ENCODE measurements at places on chromosomes 7 and 10.

DNA sequence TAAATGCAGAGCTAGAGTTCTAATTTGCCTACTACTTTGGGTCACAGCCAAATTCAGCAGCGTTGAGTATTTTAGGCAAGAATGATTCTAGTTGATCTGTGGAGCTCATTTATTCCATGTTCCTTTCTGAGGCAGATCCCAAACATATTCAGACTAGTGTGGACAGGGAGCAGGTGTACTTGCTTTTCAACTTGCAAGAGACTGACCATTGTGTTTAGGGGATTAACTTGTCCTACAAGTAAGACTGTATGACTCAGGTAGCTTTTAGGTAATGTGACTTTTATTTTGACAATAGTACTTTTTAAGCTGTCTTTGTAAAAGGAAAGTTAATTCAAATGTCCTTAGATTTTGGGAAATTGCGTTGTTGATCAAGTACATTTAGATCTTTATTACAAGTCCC lies 285.5 kb downstream of the TWIST1 start:
- DNase-seq: no peak

DNA sequence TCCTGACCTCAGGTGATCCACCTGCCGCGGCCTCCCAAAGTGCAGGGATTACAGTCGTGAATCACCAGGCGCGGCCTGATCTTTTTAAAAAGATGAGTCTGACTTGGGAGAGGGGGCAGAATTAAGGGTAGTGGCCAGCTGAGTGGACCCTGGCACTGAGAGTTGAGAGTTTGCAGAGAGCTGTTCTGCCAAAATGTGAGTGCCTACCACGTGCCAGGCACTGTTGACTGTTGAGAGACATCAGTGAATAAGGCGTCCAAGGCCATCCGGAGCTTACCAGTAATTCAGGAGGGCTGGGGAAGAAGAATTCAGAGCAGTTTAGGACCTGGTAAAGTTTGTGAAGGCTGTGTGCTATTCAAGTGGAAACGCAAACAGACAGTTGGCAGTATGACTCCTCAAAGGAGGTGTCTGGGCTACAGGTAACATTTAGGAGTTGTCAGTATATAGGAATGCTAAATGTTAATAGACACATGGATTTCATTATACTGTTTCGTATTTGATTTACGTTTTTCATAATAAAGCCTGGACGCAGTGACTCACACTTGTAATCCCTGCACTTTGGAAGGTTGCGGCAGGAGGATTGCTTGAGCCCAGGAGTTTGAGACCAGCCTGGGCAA lies 1.5 kb downstream of the NIPSNAP2 start:
- DNase-seq: no peak

DNA sequence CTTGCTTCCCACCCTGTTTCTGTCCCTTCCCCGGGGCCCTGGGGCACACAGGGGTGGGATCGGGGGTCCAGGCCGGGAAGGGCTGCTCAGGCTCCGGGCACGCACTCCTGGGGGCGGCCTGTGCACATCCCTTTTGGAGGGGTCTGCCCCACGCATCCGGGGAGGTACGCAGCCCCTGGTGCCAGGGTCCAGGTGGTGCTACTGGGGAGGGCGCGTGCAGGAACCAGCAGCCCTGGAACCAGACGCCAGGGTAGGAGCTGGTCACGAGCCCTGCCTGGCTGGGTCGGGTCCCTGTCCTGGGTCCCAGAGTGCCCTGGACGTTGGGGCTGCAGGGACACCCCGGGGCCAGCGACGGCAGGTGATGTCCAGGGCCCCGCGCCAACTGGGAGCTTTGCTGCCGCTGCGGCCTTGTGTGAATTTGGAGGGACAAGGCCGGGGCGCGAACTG lies 53.4 kb downstream of the GLRX3 start:
- DNase-seq: no peak

DNA sequence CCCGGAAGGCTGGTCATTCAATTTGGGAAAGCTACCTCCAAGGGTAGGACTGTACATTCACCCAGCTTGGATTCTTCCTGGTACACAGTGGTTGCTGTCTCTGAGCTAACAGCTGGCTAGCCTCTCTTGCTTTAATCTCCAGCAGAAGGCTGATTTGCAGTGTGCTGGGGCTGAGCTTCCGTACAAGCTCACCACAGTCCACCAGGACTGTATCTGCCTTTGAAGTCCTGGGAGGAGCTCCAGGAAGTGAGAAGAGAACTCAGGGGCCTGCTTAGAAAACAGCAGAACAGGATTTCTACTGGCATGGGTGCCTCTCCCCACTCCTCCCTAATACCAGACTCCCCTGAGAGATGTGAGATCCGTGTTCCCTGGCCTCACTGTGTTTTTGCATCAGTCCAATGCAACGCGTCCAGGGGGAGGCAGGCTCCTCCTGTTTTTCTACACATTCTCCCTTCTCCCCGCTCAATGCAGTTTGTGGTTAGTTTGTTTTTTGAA lies 6.6 kb downstream of the AFAP1L2 start:
- peak; percentile 41 for DNase-seq

DNA sequence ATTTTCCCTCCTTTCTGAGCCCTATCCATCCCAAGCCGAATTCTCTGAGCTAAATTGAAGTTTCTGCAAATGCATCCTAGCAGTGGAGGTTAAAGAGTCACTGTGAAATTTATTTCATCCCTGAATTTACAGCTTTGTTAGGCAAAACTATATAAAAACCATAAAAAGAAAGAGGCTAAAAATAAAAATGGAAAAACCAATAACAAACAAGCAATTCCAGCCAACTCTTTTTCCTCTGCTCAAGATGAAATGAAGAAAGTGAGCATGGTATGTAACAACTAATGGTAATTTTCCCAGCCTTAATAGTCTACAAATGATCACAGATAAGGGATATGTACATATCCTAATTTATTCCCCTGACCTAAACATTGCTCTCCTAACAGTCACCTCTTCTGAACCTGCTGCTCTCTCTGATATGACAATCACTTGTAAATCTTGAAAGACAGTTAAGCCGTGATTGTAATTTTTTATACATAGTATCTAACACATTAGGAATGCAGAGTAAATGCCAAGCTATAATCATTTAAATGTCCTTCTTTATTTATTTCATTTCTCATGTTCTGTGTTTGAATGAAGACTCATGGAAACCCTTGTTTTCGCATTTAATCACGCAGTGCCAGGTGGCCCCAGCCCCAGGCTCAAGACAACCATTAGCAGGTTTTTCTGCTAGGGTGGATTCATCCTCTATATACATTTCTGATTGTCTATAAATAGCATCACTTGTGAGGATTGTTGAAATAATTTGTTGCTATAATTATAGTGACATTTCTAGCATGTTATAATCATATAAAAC lies 48.6 kb upstream of the NRP1 start:
- DNase-seq: no peak

DNA sequence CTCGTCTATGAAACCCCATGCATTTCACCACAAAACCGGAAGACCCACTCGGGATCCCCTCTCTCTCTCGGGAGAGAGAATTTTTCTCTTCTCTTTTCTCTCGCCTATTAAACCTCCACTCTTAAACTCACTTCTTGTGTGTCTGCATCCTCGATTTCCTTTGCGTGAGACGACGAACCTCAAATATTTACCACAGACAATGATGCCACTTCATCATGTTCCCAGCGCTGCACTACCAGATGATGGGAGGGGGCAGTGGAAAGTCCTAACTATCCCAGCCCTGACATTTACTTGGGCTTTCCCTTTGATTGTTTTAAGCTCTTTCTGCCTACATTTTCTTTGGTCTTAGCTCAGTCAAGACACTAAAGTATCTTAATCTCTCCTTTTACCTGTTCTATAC lies 906.7 kb downstream of the GRID1 start:
- DNase-seq: no peak

- DNase-seq: no peak
These were observed 36.8 kb upstream of the ANK3 start for GRCh38 chr10:60426425-60426824.

DNA sequence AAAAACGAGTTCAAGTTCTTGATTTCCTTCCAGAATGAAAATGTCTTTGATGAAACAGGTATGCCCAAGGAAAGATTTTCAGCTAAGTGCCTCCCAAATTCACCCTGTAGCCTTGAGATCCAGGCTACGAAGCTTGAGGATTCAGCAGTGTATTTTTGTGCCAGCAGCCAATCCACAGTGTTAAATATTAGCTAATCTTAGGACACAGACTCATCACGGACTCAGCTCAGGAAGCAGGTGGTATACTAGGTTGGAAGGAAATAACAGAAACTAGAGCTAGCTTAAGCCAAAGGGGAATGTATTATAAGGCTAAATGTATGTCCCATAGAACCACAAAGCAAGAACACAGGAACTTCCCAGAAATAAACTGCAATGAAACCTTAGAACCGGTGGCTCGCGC lies 151.0 kb upstream of the PRSS1 start:
- no peak for DNase-seq

DNA sequence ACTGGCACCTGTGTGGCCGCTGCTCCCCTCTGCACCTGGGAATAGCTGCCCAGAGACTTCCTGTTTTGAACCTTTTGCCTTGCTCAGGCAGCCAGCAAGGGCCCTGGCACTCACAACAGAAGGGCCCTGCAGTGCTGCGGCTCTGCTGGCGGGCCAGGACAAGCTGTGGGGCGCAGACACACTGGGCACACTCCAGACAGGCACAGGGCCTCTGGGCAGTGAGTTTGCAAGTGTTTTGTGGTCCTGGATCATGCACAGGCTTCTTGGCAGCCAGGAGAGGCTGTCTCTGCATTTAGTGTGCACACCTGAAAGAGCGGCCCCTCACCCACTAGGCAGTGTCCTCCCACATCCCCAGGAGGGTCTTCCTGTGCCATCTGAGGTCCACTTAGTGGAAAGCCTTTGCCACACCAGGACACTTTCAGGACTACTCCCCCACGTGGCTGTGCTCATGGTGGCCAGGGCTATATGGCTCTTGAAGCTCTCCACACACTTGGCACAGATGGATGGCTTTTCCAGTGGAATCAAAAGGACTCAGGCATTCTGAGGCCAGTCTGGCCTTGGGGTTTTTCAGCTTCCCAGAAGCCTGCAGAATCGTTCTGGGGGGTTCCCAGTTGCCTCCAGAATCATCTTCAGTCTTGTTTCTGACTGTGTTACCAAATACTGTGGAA lies 5.0 kb upstream of the ATP6V0E2 start:
- DNase-seq: no peak

- no peak for DNase-seq
These were observed 228.1 kb downstream of the KIF20B start for GRCh38 chr10:89929282-89930026.

DNA sequence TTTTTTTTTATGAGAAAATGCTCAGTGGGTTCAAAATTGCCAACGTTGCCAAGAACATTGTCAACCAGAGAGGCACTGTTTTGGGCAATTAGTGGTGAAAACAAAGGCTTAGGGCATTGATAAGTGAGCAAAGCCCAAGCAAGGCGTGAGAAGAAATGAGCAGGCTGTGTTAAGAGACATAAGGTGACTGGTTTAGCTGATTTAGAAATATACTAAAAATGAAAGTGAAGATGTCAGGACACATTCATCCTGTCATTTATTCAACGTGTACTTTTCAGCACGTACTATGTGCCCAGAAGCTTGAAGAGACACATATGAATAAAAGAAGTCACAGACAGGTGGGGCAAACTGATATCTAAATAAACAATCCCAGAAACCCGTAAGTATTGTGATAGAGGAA lies 31.8 kb downstream of the AOAH start:
- no peak for DNase-seq

GRCh38 chr10:79159141-79159651 lies 90.4 kb downstream of the ZMIZ1 start:
- no peak for DNase-seq

- no peak for DNase-seq
These were observed 126.2 kb downstream of the CCNY start for GRCh38 chr10:35462491-35462934.

DNA sequence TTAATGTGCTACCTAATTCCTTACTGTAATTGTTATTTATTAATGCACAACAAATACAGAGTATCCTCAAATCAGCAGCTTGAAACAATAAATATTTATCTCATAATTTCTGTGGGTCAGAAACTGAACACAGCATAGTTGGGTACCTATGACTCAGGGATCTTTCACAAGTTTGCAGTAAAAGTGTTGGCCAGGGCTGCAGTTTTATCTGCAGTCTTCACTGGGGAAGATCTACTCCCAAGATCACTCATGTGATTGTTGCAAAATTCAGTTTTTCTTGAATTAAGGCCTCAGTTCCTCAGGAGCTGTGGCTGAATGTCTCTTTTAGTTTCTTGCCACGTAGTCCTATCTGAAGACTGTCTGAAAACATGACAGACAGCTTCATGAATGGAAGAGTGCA lies 237.8 kb downstream of the ZWINT start:
- no peak for DNase-seq

DNA sequence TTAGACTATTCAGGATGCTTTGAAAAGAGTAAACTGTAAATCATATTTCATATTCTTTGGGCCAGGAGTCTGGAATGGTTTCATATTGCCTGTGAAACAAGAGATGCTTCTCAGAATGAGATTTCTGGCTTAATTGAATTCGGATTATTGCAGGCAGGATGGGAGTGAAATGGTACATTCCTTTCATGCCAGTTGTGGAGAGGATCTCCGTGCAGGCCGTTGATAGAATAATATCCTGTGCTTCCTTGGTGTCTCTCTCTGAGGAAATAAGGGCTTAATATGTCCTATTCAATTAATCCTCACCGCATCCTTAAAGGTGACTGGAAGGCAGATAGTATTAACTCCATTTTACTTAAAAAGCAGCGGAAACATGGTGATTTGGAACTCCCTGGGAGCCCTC lies 56.6 kb downstream of the CUX1 start:
- DNase-seq: no peak

DNA sequence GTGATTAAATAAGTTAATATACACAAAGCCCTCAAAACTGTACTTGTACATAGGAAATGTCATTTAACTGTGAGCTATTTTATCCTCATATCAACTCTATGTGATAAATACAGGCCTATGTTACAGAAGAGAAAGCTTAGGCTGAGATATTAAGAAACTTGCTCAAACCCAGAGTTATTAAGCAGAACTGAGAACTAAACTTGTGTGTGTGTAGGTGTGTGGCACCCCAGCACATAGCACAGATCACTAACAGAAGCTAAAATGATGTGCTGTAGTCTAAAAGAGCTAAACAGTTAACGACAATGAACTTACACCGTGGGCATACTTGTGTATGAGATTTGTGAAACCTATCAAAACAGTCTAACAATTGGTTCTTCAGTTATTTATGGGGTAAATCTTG lies 34.5 kb downstream of the MTPN start:
- no peak for DNase-seq

DNA sequence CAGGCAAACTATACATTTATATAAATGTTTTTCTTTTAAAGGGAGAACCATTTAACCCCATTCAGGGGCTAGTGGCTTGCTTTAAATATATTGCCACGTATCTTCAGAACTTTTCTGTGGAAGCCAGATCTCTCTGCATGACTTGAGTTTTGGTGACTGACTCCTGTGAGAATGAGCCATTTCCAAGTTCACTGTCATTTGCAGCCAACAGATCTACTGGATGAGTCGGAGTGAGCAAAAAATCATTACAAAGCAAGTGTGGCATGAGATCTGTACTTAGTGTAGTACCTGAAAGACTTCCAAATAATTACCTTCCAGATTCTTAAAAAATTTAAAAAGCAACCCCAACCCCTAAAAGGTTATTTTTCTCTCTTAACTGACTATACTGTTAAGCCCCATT lies 45.6 kb downstream of the PDSS1 start:
- no peak for DNase-seq

- DNase-seq: no peak
These were observed 62.1 kb downstream of the MET start for GRCh38 chr7:116733924-116734580.

- DNase-seq: no peak
These were observed 66.4 kb upstream of the JAZF1 start for GRCh38 chr7:28246921-28247461.

GRCh38 chr10:47294057-47294456 lies 5.9 kb upstream of the GDF10 start:
- DNase-seq: no peak

- DNase-seq: no peak
These were observed 232.8 kb upstream of the FOXK1 start for GRCh38 chr7:4449263-4449662.

GRCh38 chr10:86388119-86388704 lies 21.6 kb upstream of the GRID1 start:
- no peak for DNase-seq
